Endothelial cell (in vitro differentiated cells): ENCODE measurements at places on chromosomes 4 and X.

DNA sequence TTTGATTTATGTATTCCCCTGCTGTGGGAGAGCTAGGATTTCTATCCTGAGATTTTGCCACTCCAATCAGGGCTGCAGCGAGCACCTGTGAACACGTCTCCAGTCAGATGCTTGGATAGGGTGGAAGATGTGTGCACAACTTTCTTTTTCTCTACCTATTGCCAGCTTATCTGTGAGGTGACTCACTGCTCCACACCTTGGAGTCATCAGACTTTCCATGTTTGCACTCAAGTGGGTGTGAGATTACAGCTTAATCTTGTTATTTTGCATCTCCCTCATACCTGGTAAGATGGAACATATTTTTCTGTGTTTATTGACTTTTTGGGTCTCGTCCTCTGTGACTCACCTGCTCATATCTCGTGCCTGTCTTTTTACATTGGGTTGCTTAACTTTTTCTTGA is 32.2 kb downstream of the PSAPL1 start:
- no peak overlapping the region for H3K27ac ChIP-seq
- DNase-seq = no peak

DNA sequence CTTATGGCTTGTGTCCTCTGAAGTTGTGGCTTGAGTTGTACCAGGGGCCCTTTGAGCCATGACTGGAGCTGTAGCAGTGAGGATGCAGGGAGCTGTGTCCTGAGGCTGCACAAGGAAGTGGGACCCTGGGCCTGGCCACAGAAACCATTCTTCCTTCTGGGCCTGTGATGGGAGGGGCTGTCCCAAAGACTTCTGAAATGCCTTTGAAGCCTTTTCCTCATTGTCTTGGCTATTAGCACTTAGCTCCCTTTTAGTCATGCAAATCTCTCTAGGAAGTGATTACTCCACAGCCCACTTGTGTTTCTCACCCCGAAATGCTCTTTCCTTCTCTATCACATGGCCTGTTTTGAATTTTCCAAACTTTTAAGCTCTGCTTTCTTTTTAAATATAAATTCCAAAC is 92.4 kb downstream of the FHDC1 start:
- peaks cover 9% of the 10 kb centered on the region for H3K36me3 ChIP-seq
- no peak overlapping the region for H3K4me3 ChIP-seq
- H3K27ac ChIP-seq = no peak overlapping the region
- no peak for DNase-seq
- peaks cover 3% of the 10 kb centered on the region for H3K27me3 ChIP-seq

DNA sequence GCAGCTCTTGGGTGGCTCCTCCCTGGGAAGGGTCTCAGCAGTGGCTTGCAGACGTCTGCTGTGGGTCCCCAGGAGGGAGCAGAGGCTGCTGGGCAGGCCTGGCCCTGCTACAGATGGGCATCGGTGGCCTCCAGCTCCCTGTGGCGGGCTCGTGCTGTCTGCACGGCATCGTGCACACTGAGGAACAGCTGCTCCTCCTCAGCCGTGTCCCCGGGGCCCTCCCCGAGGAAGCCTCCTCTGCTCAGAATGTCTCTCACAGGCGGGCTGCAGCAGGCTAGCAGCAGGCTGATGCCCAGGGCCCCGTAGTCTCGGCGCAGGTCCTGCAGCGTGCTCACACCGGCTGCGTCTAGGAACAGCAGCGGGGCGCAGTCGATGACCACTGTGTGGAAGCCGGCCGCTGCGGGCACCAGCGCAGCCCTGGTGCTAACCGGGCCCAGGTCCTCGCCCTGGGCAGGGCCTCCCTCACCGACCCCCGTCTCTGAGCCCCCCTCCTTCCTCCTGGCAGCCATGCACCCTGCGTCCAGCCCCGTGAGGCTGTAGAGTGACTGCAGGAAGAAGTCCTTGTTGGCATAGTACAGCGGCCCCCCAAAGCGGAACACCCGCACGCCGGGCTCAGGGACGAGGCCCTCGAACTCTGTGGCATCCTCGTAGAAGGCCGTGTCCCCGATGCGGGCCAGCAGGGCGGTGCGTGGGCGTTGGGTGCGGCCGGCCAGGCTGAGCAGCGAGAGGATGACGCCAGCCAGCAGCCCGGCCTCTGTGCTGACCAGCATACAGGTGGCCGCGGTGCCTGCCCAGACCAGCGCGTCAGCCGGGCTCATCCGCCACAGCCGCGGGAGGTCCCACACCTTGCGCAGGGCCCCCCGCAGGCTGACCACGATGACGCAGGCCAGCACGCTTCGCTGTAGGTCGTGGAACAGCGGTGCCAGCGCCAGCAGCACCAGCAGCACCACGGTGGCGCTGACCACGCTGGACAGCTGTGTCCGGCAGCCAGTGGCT is 2.2 kb downstream of the IDUA start:
- no peak overlapping the region for H3K4me3 ChIP-seq
- H3K36me3 ChIP-seq = no peaks in the 10 kb centered on the region
- H3K27me3 ChIP-seq = peaks cover 6% of the 10 kb centered on the region
- DNase-seq = no peak
- no peak overlapping the region for H3K27ac ChIP-seq
- peaks cover 7% of the 10 kb centered on the region for H3K4me1 ChIP-seq

- H3K27ac ChIP-seq = no peak overlapping the region
- no peak overlapping the region for H3K4me3 ChIP-seq
- no peaks in the 10 kb centered on the region for H3K36me3 ChIP-seq
These were observed 37.2 kb upstream of the FAM9B start for GRCh38 chrX:9071031-9071650.

DNA sequence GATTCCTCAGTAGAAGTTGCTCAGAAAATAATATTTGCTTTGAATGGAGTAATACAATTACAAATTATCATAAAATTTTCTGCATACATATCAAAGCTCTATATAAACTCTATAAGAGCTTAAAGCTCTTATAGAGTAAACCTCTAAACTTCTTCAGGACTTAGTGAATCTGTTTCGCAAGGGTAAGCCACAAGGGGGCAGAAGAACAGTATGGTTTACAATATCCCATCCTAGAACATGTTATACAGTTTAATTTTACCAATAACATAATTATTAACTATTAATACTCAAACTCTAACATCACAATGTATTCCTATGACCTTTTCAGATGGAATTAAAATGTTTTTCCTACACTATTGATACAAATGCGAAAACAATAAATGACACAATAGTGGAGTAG is 33.8 kb upstream of the SPANXN1 start:
- H3K27ac ChIP-seq = no peak overlapping the region
- H3K4me3 ChIP-seq = no peak overlapping the region
- H3K27me3 ChIP-seq = peaks cover 2% of the 10 kb centered on the region

DNA sequence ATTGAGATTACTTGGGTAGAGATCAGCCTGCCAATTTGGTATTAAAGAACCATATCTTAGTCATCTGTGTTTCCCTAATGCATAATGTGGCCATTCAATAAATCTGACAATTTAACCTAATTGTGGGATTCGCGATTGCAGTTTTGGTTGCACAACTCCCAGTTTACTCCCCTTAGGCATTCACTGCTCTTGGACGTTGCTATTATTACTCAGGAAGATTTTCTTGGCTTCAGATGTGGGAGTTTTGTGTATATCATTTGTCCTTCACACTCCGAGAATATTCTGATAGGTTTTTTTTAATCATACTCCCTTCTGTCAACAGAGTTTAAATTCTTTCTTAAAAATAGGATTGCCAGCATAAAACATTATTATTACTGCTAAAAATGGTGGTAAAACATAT is 22.0 kb upstream of the TRPC3 start:
- no peak for DNase-seq
- no peak overlapping the region for H3K4me3 ChIP-seq
- H3K4me1 ChIP-seq = peaks cover 7% of the 10 kb centered on the region
- H3K27ac ChIP-seq = no peak overlapping the region
- H3K36me3 ChIP-seq = no peaks in the 10 kb centered on the region
- H3K27me3 ChIP-seq = no peaks in the 10 kb centered on the region

- H3K36me3 ChIP-seq = peaks cover 18% of the 10 kb centered on the region
- no peaks in the 10 kb centered on the region for H3K4me1 ChIP-seq
- DNase-seq = no peak
- no peaks in the 10 kb centered on the region for H3K27me3 ChIP-seq
These were observed 8.2 kb downstream of the CLOCK start for GRCh38 chr4:55538531-55538930.

- H3K4me3 ChIP-seq = no peak overlapping the region
- no peak for DNase-seq
- H3K36me3 ChIP-seq = no peaks in the 10 kb centered on the region
- H3K27ac ChIP-seq = no peak overlapping the region
These were observed 5.2 kb upstream of the JAKMIP1 start for GRCh38 chr4:6205567-6205931.

DNA sequence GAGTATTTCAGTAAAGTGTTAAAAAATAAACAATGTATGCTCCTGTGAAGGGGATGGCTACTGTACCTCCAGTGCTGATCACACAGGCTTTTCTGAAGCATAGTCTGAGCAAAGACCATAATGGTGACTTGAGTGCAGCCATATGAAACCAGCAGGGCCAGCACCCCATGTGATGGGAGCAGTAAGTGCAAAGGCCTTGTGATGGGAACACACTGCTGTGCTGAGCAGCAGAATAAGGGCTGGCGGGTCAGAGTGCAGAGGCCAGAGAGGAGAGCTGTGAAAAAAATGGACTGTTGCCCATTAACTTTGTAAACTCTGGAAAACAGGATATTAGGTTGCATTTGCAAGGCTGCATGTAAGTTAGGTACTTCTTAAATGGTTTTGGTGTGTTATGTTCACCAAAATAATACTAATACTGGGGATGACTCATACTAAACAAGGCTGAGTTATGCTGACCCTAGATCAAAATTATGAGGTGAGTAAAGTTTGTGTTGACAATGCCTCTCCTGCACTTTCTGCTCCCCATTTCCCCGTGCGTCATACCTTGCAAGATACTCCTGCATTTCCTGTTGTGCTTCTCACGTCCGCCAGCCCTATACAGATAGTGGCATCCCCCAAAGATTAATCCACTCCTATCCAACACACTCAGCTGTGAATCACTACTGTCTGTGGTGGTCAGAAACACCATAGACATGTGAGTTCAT is 67.0 kb upstream of the FAM9A start:
- no peak for DNase-seq
- H3K4me3 ChIP-seq = no peak overlapping the region
- peaks cover 5% of the 10 kb centered on the region for H3K4me1 ChIP-seq
- no peaks in the 10 kb centered on the region for H3K36me3 ChIP-seq
- no peak overlapping the region for H3K27ac ChIP-seq

DNA sequence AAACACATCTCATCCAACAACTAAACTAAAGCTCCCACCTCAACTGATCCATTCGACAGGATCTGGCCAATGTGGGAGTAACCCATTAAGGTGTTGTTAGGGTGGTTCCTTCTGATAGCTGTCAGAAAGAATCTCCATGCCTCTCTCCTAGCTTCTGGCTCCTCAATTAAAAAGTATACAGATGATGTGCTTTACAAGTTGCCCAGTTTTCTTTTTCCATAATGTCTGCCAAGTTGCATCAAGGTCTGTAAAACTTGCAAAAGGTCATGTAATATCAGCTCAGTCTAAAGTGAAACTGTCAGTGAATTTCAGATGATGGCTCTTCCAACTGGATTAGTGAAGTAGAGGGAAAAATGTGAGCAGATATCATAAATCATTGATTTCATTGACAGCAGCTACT is 191.8 kb downstream of the RAB28 start:
- DNase-seq = no peak
- no peaks in the 10 kb centered on the region for H3K4me1 ChIP-seq
- peaks cover 8% of the 10 kb centered on the region for H3K36me3 ChIP-seq

GRCh38 chr4:112923516-112923915 is 125.9 kb upstream of the ANK2 start:
- no peak overlapping the region for H3K27ac ChIP-seq
- no peak for DNase-seq
- no peaks in the 10 kb centered on the region for H3K27me3 ChIP-seq

- no peak overlapping the region for H3K27ac ChIP-seq
- DNase-seq = no peak
- no peaks in the 10 kb centered on the region for H3K4me1 ChIP-seq
- no peaks in the 10 kb centered on the region for H3K27me3 ChIP-seq
These were observed 23.1 kb upstream of the SLC9A7 start for GRCh38 chrX:46782034-46782433.

GRCh38 chr4:169988252-169988651 is 37.9 kb downstream of the MFAP3L start:
- no peaks in the 10 kb centered on the region for H3K36me3 ChIP-seq
- peaks cover 4% of the 10 kb centered on the region for H3K27me3 ChIP-seq
- H3K27ac ChIP-seq = no peak overlapping the region

GRCh38 chrX:72123471-72124185 is 8.1 kb downstream of the RTL5 start:
- H3K27me3 ChIP-seq = peaks cover 4% of the 10 kb centered on the region
- peak overlapping the region; percentile 25 for H3K4me3 ChIP-seq
- peaks cover 58% of the 10 kb centered on the region for H3K4me1 ChIP-seq

- no peak overlapping the region for H3K4me3 ChIP-seq
- H3K4me1 ChIP-seq = peaks cover 26% of the 10 kb centered on the region
- peaks cover 6% of the 10 kb centered on the region for H3K27me3 ChIP-seq
- no peak for DNase-seq
- H3K27ac ChIP-seq = peak overlapping the region; percentile 95
- peaks cover 34% of the 10 kb centered on the region for H3K36me3 ChIP-seq
These were observed 33.6 kb downstream of the CLCN4 start for GRCh38 chrX:10190367-10190766.

DNA sequence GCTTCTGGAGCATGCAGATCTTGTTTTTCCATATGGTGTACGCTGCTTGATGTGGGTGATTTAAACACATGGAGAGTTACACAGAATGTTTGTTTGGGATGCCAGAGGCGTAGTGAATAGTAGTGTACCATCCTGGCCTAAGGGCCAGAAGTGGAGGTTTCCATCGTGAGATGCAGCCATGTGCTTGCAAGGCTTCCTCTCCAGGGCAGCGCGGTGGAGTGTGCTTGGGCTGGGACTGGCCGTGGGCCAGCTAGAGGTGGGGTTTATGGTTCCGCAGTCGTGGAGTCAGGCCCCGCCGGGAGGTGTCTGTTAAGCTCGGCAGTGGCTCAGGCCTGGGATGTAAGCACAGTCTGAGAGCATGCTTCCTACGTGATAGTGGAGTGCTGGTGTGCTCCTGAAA is 14.0 kb downstream of the STOX2 start:
- H3K36me3 ChIP-seq = no peaks in the 10 kb centered on the region
- no peak for DNase-seq
- H3K27ac ChIP-seq = no peak overlapping the region
- no peak overlapping the region for H3K4me3 ChIP-seq
- H3K4me1 ChIP-seq = peaks cover 13% of the 10 kb centered on the region

DNA sequence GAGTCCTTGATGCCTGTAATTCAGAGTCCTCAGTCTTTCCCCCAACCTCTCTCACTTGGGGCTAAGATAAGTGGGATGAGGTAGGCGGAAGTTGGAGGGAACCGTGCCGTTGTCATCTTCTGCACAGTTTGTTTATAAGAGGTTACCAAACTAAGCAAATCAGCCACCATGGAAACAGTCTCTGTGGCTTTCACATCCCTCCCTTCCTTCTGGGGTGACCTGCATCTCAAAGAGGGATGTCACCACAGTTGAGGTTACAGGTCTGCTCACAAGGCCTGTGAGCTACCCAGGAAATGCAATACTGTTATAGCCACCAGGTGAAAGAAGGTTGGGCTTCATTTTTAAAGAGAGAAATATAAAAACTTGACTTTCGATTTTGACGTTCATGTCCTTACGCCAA is 26.3 kb downstream of the RTL5 start:
- no peaks in the 10 kb centered on the region for H3K27me3 ChIP-seq
- H3K27ac ChIP-seq = no peak overlapping the region
- H3K4me1 ChIP-seq = peaks cover 31% of the 10 kb centered on the region
- H3K4me3 ChIP-seq = no peak overlapping the region
- peaks cover 22% of the 10 kb centered on the region for H3K36me3 ChIP-seq
- no peak for DNase-seq
